NCI-H2171 treated with DMSO at 0.1 percent for 48 hours (cell line): ENCODE measurements at places on chromosomes 1 and 21.

DNA sequence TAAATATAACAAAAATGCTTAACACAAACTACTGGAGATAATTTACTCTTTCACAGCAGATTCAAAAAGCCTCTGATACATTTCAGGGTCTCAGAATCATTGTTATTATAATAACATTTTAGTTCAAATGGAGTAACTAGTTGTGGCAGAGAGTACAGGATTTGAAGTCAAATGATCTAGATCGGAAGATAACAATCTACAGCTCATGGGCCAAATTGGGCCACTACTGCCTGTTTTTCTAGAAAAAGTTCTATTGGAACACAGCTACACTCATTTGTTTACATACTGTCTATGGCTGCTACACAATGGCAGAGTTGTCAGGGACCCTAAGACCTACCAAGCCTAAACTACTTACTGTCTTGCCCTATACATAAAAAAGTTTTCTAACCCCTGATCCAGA is 63.6 kb downstream of the ELAVL4 start:
- no peak for DNase-seq

DNA sequence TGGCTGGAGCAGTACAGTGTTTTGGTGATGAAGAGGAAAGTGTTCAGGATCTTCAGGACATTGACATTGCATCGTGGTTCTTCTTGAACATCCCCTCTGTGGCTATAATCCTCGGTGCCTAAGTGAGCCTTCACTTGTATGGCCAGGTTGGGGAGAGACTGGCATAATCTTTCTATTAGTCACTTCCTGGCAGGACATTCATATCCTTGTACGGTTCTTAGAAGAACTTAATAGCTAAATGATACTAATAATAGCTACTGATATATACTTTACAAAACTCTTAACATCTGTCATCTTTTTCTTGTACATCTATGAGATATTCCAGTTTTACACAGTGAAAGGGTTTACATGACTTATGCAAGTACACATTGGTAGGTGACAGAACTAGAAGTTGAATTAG is 35.8 kb downstream of the CELF3 start:
- no peak for DNase-seq

GRCh38 chr1:30911059-30911954 is 2.7 kb upstream of the SDC3 start:
- peak; percentile 75 for DNase-seq

- no peak for DNase-seq
Measured at GRCh38 chr1:203954788-203955552, 93.6 kb downstream of the SNRPE start.

DNA sequence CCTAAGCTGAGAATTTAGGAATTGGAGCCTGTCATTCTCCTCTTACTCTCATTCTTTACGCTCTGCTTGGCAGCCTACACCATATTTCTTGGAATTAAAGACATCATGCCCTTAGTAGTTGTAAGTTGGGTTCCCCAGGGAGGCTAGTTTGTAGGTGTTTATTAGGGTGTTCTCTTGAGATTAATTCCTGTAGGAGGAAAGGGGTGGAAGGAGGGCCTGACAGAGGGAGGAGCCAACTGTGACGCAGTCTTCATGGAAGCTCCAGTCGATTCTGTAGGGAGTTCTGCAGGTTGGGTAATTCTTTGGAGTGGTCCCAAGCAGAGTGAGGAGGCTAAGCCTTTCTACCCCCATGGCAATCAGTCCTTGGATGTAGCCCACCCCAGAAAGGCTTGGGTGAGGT is 111.4 kb downstream of the HHAT start:
- peak; percentile 8 for DNase-seq

DNA sequence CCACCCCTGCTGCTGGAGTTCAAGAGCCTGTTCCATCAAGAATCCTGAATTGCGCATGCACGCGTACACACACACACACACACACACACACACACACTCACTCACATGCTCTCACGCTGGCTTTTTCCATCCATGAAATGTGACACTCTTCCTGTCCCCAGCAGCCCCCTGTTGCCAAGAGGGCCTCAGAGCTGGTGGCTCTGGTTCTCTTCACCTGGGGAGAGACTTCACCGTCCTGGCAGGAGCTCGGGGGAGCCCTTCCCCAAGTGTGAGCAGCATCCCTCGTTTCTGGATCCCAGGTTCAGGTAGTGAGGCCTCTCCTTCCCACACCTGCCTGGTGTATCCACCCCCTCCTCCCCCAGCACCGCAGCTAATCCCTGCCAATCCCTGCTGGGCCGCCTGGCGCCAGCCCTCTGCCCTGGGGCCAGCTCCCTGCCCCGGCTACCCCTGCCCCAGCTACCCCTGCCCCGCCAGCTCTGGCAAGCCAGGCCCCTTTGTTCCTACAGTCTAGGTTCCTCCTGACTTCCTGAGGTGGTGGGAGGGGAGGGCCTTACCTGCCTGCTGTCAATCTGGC is 9.9 kb downstream of the PLOD1 start:
- peak; percentile 91 for DNase-seq

GRCh38 chr1:38114241-38115026 is 67.8 kb upstream of the POU3F1 start:
- DNase-seq, result no peak

DNA sequence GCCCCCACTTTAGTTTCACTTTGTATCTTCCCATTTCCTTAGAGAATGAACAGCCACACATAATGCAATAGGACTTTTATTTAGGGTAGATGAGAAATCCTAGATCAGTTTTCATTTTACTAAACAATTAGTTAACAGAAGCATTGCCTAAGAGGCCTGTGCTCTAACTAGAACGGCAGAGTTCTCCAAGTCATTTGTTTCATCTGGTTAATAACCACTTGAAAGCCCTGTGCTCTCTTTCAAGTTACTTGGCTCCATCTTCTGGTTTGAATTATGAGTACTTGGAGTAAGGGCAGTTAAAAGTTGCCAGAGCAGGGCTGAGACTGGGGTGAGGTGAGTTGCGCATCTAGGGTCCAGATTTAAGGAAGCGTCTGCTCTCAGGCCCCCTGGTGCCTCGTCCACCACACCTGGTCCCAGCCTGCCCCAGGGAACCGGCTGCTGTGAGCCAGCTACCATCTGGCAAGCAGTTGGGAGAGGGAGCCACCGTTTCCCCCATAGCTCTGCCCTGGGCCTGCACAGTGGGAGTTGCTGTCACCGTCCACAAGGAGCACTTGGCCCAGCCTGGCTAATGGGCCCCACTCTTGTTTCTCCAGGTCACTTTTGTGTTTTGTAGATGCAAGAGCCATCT is 18.1 kb upstream of the SLC44A3 start:
- DNase-seq, result peak; percentile 78

DNA sequence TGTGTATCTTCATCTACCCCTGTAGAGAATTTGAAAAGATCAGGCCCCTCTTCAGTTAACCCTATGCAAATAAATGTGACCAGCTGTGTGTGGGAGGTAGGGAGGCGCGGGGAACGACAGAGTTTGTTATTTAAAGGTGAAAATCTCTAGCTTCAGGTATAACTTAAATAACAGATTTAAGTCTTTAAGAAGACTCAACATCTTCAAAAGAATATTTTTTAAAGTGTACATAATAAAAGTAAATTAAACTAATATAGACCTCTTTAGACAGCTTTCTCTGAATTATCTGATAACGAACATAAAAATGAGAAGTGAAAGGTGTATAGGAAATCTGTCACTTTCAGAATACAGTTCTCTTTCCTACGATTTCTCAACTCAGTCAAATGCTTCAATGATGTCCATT is 16.0 kb downstream of the ANGPTL3 start:
- DNase-seq, result no peak

- no peak for DNase-seq
Measured at GRCh38 chr1:8565802-8566201, 247.9 kb downstream of the SLC45A1 start.

DNA sequence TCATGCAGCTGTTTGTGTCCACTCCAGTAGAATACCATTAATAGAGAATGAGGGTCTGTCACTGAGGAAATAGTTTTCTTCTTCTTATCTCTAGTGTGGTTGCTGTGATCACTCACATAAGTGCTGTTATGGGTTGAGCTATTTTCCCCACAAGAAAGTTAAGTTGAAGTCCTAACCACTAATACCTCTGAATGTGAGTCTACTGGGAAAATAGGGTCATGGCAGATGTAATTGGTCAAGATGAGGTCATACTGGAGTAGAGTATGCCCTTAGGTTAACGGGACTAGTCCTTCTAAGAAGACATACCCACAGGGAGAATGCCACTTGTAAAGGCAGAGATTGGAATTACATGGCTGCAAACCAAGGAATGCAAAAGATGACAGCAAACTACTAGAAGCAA is 70.5 kb upstream of the COL24A1 start:
- no peak for DNase-seq
